Ovary (tissue), 10 donors: ENCODE measurements at places on chromosomes 3 and 15. TPM values are rescaled to one million over a fixed set of nuclear protein-coding genes. Genes with fewer than 3 reads are reported as not detected.

Gene DNASE1L3
- 10.3 TPM for polyA plus RNA-seq

Gene SAMD7
- not detected for polyA plus RNA-seq

Gene LRRC34
- polyA plus RNA-seq, result 1.7 TPM

Gene TMEM108
- polyA plus RNA-seq, result 4.2 TPM

Gene LRRC2
- polyA plus RNA-seq, result 5.8 TPM

Gene CDHR4
- polyA plus RNA-seq, result 0.16 TPM

Gene SNTN
- 0.17 TPM for polyA plus RNA-seq

Gene ARHGEF26
- polyA plus RNA-seq, result 14.4 TPM

Gene KLF15
- 13.4 TPM for polyA plus RNA-seq

Gene PDZRN3
- polyA plus RNA-seq, result 79.7 TPM

Gene SI
- polyA plus RNA-seq, result not detected

Gene RTP4
- 7.3 TPM for polyA plus RNA-seq

Gene SNX22
- polyA plus RNA-seq, result 0.07 TPM

Gene ACKR4
- 0.30 TPM for polyA plus RNA-seq

Gene DZIP3
- polyA plus RNA-seq, result 5.0 TPM

Gene SLC12A1
- polyA plus RNA-seq, result not detected

Gene CPN2
- 1.6 TPM for polyA plus RNA-seq

Gene BCL6
- 46.8 TPM for polyA plus RNA-seq

Gene CHRNA5
- 1.6 TPM for polyA plus RNA-seq

Gene LRRN1
- 6.0 TPM for polyA plus RNA-seq

Gene B4GALT4
- 19.5 TPM for polyA plus RNA-seq
